Calu3 (cell line): ENCODE measurements at places on chromosomes 4 and X. TPM values are rescaled to one million over a fixed set of nuclear protein-coding genes. Genes with fewer than 3 reads are reported as not detected.

DNA sequence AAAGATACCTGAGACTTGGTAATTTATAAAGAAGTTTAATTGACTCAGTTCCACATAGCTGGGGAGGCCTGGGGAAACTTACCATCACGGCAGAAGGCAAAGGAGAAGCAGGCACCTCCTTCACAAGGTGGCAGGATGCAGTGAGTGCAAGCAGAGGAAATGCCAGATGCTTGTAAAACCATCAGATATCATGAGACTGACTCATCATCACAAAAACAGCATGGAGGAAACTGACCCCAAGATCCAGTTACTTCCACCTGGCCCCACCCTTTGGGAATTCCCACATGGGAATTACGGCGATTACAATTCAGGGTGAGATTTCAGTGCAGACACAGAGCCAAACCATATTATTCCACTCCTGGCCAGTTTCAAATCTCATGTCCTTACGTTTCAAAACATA lies 514.7 kb upstream of the SPANXN1 start:
- DNase-seq, result no peak
- H3K27ac ChIP-seq, result no peak overlapping the region
- H3K27me3 ChIP-seq, result no peaks in the 10 kb centered on the region
- no peaks in the 10 kb centered on the region for H3K4me1 ChIP-seq
- H3K4me3 ChIP-seq, result no peak overlapping the region

- H3K36me3 ChIP-seq, result no peaks in the 10 kb centered on the region
- no peaks in the 10 kb centered on the region for H3K27me3 ChIP-seq
- H3K27ac ChIP-seq, result peak overlapping the region; percentile 87
- H3K4me3 ChIP-seq, result no peak overlapping the region
These were observed 98.2 kb downstream of the FRYL start for GRCh38 chr4:48681856-48682255.

GRCh38 chr4:147648656-147649055 lies 31.5 kb downstream of the TMEM184C start:
- H3K27me3 ChIP-seq, result no peaks in the 10 kb centered on the region
- H3K36me3 ChIP-seq, result no peaks in the 10 kb centered on the region
- H3K4me1 ChIP-seq, result no peaks in the 10 kb centered on the region
- no peak overlapping the region for H3K27ac ChIP-seq
- DNase-seq, result no peak
- no peak overlapping the region for H3K4me3 ChIP-seq

DNA sequence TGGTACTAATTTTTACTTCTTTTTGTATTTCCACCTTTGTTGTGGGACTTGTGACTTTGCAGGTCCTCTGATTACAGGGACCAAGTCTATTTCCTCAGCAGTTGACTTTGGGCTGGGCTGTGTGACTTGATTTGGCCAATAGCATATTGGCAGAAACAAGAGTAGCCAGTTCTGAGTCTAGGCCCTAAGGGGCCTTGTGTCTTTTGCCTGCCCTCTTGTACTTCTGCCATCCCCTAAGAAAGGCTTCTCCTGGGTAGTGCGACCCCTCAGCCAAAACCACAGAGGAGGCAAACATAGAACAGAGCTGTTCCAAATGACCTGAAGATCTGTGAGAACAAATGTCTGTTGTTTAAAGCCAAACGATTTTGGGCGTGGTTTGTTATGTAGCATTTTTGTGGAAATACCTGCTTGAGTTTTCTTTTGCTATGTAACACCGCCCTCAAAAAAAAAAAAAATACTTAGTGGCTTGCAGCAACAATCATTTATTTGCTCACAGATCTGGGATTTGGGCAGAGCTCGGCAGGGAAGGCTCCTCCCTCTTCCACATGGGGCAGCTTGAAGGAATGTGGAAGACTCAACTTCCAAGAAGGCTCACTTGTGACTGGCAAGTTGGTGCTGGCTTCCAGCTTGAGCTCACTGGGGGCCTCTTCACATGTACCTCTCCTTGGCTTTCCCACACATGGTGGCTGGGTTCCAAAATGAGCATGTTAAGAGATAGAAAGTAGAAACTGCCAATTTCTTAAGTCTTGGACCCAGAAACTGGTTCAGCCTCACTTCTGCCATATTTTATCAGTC lies 423.0 kb upstream of the CNKSR2 start:
- no peaks in the 10 kb centered on the region for H3K27me3 ChIP-seq
- no peaks in the 10 kb centered on the region for H3K36me3 ChIP-seq
- peaks cover 3% of the 10 kb centered on the region for H3K4me1 ChIP-seq
- no peak overlapping the region for H3K4me3 ChIP-seq
- peak; percentile 19 for DNase-seq

- no peak overlapping the region for H3K4me3 ChIP-seq
- peak overlapping the region; percentile 68 for H3K27ac ChIP-seq
- no peak for DNase-seq
- peaks cover 39% of the 10 kb centered on the region for H3K4me1 ChIP-seq
- no peaks in the 10 kb centered on the region for H3K27me3 ChIP-seq
These were observed 186.3 kb downstream of the SLC7A11 start for GRCh38 chr4:138055890-138056289.

DNA sequence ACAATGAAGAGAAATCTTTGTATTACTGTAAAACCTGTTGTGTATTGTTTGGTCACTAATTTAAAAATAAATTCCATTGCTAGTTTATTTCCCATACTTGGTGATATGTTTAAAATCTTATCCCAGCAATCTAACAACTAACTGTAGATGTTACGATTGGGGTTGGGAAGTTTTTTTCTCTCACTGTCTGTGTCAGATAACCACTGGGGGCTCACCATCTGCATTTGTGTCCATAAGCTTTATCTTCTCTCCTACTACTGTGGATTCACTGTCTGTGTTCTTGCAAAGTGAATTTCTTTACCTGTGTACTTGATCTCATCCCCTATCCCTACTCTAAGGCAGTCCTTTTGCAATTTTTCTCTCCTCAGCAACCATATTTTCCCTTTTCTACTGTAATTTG lies 81.3 kb downstream of the STIM2 start:
- H3K27ac ChIP-seq, result no peak overlapping the region
- H3K27me3 ChIP-seq, result no peaks in the 10 kb centered on the region
- no peak overlapping the region for H3K4me3 ChIP-seq
- DNase-seq, result no peak
- no peaks in the 10 kb centered on the region for H3K4me1 ChIP-seq

- no peaks in the 10 kb centered on the region for H3K27me3 ChIP-seq
- H3K4me1 ChIP-seq, result no peaks in the 10 kb centered on the region
- no peaks in the 10 kb centered on the region for H3K36me3 ChIP-seq
- no peak for DNase-seq
- H3K27ac ChIP-seq, result no peak overlapping the region
These were observed 1841.9 kb downstream of the STIM2 start for GRCh38 chr4:28702571-28702970.

DNA sequence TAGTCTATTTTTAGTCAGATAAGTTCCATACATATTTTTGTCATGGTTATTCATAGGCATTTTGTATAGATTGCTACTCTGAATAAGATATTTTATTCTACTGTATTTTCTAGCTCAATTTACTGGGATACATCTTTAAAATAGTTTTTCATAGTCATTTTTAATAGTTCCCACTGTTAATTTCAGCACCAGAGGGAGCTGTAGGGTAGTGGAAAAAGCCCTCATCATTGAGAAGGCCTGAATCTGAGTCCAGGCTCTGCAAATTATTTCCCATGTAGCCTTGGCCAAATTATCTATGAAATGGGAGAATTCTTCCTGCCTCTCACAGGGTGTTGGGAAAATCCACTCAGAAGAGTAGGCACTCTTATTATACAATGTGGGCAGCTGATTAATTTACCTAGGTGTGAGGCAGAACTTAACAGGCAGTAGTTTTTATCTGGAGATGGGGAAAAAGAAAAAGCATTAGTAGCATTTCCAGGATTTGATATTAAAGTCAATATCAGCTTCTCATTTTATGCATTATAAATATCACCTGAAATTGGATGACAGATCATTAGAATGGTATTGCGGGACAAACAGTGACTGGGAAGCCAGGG lies 102.9 kb upstream of the PAQR3 start:
- H3K27me3 ChIP-seq, result no peaks in the 10 kb centered on the region
- no peak overlapping the region for H3K4me3 ChIP-seq
- H3K4me1 ChIP-seq, result peaks cover 8% of the 10 kb centered on the region
- no peaks in the 10 kb centered on the region for H3K36me3 ChIP-seq

NDUFB11 gene
- total RNA-seq, result 102 TPM in 2 replicates

IQCM gene
- total RNA-seq, result not detected in 2 replicates

SMARCAD1 gene
- 15.8 and 19.2 TPM in 2 replicates for total RNA-seq

SERPINA7 gene
- total RNA-seq, result not detected in 2 replicates

CCDC149 gene
- 8.9 and 9.5 TPM in 2 replicates for total RNA-seq

ATP7A gene
- total RNA-seq, result 14.8 and 15.2 TPM in 2 replicates
